ENCODE measurements at places on chromosomes 16 and 17. TPM values are rescaled to one million over a fixed set of nuclear protein-coding genes. Genes with fewer than 3 reads are reported as not detected.

GRCh38 chr16:58049232-58050185 lies 24.0 kb downstream of the MMP15 start:
- DNase-seq, result no peak

GRCh38 chr16:30112197-30113030 lies 923 bp downstream of the GDPD3 start:
- DNase-seq, result peak; percentile 76

DNA sequence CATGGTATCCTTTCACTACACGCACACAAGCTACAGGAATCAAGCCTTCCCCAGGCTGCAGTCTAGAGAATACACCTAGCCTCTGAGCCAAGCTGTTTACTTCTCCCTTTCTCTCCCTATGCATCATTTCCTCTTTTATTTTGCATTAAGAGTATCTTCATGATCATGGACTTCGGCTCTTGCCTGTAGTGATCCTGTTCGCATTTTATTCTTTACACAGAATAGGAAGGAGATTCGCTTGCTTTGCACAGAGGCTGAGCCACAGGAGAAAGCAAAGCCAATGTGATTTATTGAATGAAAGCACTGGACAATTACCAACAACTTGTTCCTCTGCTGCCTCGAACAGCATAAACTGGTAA lies 172.7 kb downstream of the ANKFN1 start:
- no peak for DNase-seq

- DNase-seq, result no peak
Observed at GRCh38 chr17:61579961-61580360, 11.1 kb downstream of the NACA2 start.

FNDC8 gene
- not detected for total RNA-seq

SYCE1L gene
- 8.5 TPM for total RNA-seq

RHOT2 gene
- 112 TPM for total RNA-seq

Measured in activated naive CD4-positive, alpha-beta T cell treated with anti-CD3 and anti-CD28 coated beads, Interleukin-2, amount 50 U/mL, for 72 hours (primary cell).